ENCODE measurements at places on chromosomes 16 and 17. TPM values are rescaled to one million over a fixed set of nuclear protein-coding genes. Genes with fewer than 3 reads are reported as not detected.

GRCh38 chr16:52731219-52731875, 184.4 kb upstream of the TOX3 start:
- no peak for DNase-seq

DNA sequence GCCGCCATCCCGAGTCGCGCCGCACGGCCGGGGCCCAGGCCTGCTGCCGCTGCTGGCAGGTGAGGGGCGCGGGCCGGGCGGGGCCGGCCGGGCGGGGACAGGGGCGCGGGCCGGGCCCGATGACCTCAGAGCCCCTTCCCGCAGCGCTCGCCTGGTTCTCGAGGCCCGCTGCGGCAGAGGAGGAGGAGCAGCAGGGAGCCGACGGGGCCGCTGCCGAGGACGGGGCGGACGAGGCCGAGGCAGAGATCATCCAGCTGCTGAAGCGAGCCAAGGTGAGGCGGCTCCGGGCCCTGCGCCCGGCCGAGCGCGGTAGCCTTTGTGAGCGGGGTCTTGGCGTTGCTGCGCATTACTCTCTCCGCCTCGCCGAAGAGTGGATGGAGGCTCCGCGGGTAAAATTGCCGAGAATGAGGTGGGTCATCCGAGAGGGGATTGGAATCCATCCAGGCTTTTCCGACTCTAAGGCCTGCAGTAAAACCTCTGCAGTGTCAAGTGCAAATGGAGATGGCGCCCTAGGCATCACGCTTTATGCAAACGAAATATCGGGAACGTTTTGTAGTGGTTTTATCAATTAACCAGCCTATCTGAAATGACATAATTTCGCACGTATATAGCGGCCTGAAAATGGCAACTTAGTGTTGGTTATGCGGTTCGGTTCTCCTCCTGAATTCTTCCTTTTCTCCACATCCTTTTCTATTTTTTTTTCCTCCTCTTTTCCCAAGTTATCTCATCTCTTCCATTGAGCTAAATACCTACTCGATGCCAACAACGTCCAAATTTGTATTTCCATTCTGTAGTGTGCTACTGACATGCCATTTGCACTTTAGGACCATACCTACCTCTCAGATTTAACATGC, 577 bp downstream of the TTC19 start:
- peak; percentile 36 for DNase-seq

DNA sequence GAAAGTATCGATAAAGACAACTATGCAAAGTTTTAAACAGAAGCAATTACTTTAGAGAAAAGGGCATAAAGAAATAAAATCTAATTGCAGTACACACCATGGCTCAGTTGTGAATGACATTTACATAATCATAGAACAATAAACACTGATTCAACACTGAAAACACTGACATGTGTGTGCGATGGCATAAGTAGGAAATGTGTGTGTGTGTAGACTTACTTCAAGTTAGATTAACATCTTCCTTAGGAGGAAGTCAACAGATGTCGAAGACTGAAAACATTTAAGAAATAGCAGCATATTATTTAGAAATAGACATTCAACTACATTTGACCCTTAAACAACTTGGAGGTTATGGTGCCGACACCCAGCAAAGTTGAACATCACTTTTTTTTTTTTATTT, 172.4 kb downstream of the STX8 start:
- no peak for DNase-seq

DNA sequence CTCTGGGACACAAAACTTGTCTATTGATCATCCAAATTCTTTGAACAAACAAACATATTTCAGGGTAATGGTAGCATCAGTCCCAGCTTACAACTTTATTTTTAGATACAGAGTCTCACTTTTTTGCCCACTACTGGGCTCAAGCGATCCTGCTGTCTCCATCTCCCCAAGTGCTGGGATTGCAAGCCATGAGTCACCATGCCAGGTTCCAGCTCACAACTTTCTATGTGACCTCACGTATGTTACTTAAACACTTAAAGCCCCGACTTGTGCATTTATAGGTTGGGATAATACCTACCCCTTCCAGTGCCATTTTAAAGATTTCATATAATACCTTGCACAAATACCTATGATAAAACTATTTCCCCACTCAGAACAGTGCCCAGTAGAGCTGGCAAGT, 42.0 kb upstream of the KSR1 start:
- DNase-seq: peak; percentile 20

Gene SMTNL2
- total RNA-seq: not detected

GRCh38 chr17:70217571-70217970, 48.2 kb downstream of the KCNJ2 start:
- DNase-seq: no peak

Gene MAF
- 0.88 TPM for total RNA-seq

Gene KRTAP2-3
- total RNA-seq: not detected

Gene C16orf92
- total RNA-seq: not detected

Gene TBC1D3D
- total RNA-seq: not detected

Gene PIMREG
- 82.8 TPM for total RNA-seq

DNA sequence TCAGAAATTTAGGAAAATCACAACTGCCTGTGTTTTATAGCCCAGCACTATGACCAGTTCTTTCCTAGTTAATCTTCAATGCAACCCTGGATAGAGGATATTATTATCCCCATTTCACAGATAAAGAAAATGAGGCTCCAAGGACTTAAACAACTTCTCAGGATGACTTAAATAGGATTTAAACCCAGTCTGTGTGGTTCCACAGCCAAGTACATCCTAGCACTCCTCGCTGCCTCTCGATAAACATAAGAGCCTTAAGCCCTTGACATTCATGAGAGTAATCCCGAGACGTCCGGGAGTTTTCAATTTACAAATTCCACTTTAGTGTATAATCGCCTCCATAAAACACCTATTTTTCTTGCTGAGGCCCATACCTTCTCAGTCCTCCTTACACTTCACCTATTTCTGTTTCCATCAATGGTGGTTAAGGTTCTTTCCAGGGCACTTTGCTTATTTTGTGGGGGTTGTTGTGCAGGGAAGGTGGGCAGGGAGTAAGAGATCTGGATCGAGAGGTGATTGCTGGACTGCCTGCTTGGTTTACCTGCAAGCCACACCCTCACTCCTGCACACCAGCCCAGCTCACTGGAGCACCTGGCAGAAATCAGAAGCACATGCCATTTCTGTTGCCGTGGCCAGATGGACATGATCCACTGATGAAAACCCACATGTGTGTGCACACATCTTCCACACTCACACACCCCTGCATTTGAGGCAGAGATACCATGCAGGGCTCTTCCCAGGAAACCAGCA, 50.5 kb downstream of the ASIC2 start:
- DNase-seq: no peak

Gene SULT1A2
- not detected for total RNA-seq

- peak; percentile 82 for DNase-seq
These were observed 111.4 kb downstream of the UTP18 start for GRCh38 chr17:51371732-51372151.

DNA sequence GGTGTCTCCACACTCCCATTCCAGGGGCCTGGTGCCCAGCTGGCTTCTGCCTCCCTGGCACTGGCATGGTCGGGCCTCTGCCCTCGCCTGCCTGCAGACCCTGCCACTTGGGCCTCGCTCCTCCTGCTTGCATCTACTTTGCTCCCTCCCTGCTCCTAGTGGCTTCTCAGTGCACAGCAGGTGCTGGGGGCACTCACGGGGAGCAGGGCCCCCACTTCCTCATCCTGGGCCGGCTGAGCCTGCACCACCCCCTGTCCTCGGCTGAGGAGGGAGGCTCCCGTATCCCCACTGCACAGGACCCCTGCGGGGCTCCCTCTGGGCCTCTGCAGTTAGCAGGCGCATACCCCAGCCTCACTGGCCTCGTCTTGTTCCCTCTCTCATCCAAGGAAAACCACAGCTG, 35.2 kb downstream of the CIBAR2 start:
- no peak for DNase-seq

Gene CCDC144A
- total RNA-seq: 0.12 TPM

DNA sequence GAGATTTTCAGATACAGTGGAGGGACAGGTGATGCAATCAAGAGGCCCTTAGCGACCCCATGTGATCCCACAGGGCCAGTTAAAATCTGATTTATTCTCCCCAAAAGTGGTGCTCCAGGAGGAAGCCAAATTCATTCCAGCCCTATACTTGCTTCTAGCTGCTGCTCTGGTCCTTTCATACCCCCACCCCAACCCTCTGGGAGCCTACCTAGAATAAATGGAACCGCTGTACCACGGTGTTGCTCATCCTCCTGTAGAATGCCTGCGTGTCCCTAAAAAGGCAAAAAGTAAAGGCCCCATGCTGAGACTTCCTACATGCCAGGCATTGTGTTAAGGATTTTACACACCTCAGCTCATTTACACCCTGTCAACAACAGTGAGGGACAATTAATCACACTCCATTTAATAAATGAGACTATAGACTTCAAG, 2.0 kb upstream of the RASL10B start:
- no peak for DNase-seq

Gene CCL1
- not detected for total RNA-seq

DNA sequence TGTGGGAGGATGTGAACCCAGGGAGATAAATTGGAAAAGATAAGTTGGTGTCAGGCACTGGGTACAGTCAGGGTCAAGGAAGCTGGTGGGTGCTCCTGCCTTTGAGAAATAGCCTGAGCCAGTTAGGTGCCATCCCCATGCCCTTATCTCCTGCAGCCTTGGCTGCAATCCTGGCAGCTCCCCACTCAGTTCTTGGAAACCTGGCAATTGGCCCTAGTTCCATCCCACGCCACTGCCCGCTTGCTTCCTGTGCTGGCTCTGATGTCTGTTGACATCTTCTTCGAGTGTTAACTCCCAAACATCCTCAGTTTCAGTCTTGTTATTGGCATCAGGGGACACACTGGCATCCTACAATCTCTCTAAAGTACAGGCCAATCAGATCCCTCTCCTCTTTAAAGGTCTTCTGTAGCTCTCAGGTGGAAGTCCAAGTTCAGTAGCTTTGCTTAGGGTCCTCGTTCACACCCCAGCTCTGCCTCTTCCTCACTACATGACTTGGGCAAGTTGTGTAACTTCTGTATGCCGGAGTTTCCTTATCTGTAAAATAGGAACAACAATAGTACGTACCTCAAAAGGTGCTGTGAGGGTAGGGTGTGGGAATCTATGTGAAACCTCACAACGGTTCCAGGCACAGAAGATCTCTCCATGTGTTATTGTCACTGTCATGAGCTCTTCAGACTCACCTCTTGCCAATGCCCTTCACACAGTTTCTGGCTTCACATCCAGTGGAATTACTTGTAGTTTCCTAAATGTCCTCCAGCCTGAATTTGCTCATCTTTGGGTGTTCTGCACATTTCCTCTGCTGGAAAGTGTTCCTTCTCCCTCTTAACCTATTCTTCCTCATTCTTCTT, 13.5 kb upstream of the PRKAR1A start:
- peak; percentile 29 for DNase-seq

Gene CMTM2
- total RNA-seq: not detected

GRCh38 chr17:65039336-65039988, 17.1 kb downstream of the GNA13 start:
- no peak for DNase-seq

DNA sequence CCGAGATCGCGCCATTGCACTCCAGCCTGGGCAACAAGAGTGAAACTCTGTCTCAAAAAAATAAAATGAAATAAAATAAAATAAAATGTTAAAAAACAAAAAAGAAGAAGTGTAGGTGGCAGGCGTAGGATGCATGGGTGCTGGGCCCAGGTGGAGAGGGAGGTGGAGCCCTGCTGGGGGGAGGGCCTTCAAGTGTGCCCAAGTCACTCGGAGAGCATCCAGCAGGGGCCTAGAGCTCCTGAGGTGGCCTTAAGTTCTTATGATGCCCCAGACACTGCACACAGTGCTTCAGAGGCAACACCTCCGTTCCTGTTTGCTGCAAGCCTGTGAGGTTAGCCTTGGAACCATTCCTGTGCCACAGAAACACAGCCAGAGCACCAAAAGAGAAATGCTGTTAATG, 23.2 kb downstream of the IL4R start:
- DNase-seq: no peak

- no peak for DNase-seq
These were observed 554.3 kb upstream of the HSBP1 start for GRCh38 chr16:83253521-83253920.

Gene CES3
- total RNA-seq: 0.10 TPM

- peak; percentile 93 for DNase-seq
These were observed 18.5 kb upstream of the TERF2 start for GRCh38 chr16:69404275-69404805.

GRCh38 chr17:1732833-1733321, 8.4 kb downstream of the WDR81 start:
- no peak for DNase-seq

Gene MYADML2
- total RNA-seq: not detected

Gene HEATR3
- 13.3 TPM for total RNA-seq

GRCh38 chr17:40312131-40312731, 3.3 kb downstream of the RARA start:
- DNase-seq: peak; percentile 77

- DNase-seq: peak; percentile 97
These were observed 100.3 kb upstream of the KIF2B start for GRCh38 chr17:53722407-53722806.

DNA sequence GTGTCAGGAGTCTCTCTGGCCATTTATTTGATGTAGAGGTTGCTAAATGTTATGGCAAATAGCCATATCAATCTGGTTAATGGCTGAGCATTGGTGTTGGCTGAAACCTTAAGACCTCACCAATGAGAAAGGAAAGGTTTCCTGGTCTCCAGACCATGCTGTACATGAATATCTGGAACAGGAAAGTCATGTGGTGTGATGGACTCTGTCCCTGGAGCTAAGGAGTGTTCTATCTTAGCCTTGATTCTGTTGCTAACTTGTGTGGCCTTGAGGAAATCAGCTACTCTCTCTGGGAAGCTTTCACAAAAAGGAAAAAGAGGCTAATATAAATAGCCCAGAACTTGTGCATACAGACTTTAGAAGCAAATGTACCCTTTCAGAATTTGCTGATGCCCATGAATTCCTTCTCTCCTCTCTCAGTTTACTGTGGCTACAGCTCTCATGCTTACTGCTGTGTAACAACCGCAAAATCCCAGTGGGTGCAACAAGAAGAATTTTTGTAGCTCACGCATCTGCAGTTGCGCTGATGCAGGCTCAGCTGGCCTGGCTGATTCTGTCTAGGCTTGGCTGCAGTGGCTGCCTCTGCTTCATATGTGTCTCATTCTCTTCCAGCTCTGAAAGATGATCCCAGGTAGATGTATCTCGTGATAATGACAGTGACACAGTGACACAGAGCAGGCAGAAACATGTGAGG, 287.5 kb downstream of the NPIPA8 start:
- DNase-seq: no peak

Gene CLDN9
- total RNA-seq: not detected

DNA sequence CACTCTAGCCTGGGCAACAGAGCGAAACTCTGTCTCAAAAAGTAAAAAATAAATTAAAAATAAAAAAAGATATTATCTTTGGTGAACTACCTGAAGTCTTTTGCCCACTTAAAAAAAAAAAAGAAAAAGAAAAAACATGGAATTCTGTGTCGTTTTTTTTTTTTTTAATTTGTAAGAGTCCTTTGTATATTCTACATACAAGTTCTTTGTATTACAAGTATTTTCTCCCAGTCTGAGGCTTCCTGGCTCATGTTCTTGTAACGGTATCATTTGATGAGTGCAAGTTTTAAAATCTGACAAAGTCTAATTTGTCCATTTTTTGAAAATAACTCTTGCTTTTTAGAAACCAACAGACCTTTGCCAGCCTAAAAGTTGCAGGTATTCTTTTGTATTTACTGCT, 12.2 kb upstream of the CBX2 start:
- DNase-seq: no peak

- no peak for DNase-seq
These were observed 31.7 kb upstream of the WFIKKN2 start for GRCh38 chr17:50803676-50804075.

GRCh38 chr17:59431601-59432000, 100.1 kb downstream of the YPEL2 start:
- DNase-seq: no peak

- peak; percentile 50 for DNase-seq
These were observed 800 bp downstream of the PLEKHH3 start for GRCh38 chr17:42675965-42676423.

GRCh38 chr17:12673788-12674187, 8.1 kb downstream of the MYOCD start:
- DNase-seq: peak; percentile 35

Gene ITGB3
- total RNA-seq: 26.7 TPM

Data from RPMI7951 (cell line).